ENCODE measurements at places on chromosomes 12 and 14. TPM values are rescaled to one million over a fixed set of nuclear protein-coding genes. Genes with fewer than 3 reads are reported as not detected.

Gene PTGER2
- not detected for total RNA-seq

Gene CLEC9A
- not detected for total RNA-seq

Gene TMTC1
- 71.0 TPM for total RNA-seq

Gene IQSEC3
- 2.5 TPM for total RNA-seq

DNA sequence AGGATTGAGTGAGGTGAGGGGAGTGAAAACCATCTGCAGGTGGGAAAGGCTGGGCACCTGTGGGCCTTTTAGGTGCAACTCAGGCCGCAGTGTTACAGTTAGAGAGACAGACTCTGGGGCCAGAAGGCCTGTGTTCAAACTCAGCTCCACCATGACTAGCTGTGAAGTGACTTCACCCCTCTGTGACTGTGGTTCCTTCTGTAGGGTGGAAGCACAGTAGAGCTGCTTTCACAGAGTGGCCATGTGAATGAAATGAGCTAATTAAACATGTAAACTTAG is 25.0 kb downstream of the RBM19 start:
- H3K27me3 ChIP-seq, result no peaks in the 10 kb centered on the region
- H3K27ac ChIP-seq, result no peak overlapping the region
- DNase-seq, result no peak
- H3K36me3 ChIP-seq, result peaks cover 64% of the 10 kb centered on the region
- H3K4me1 ChIP-seq, result peaks cover 11% of the 10 kb centered on the region

GRCh38 chr14:62796431-62796830 is 248.8 kb downstream of the KCNH5 start:
- no peak overlapping the region for H3K4me3 ChIP-seq
- H3K4me1 ChIP-seq, result no peaks in the 10 kb centered on the region
- H3K27ac ChIP-seq, result no peak overlapping the region

DNA sequence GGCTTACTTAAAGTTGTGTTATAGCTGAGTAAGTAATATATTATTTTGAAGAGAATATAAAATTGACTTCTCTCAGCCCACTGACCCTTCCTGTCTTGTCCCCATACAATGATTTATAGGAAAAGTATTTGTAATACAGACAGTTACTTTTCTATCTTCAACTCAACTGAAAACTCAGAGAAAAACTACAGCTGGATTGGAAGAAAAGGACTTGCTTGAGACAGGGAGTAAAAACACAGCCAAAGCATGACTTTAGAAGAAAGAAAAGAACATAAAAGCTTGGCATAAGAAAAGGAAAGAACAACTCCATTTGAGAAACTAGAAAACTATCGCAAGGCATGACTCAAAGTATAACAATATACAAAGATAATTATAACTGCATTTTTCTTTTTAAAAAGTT is 57.5 kb downstream of the MSRB3 start:
- no peak overlapping the region for H3K27ac ChIP-seq
- H3K4me3 ChIP-seq, result no peak overlapping the region
- H3K36me3 ChIP-seq, result no peaks in the 10 kb centered on the region
- H3K4me1 ChIP-seq, result no peaks in the 10 kb centered on the region

DNA sequence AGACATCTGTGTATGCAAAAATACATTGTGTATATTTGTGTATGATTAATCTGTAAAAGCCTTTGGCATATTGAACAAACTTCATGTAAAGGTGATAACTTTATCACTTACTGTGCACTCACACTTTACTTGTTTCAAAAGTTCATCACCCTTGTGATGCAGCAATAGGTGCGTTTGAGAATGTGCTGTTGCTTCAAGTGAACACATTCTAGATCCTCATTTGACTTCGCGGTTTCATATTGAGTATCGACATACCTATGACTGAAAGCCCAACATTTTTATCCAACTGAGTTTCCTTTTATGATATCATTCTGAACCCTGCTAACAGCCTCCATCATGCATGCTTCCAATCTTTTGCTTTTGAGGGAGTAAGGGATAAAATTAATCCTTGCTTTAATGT is 1086.9 kb downstream of the TMEM121 start:
- no peaks in the 10 kb centered on the region for H3K36me3 ChIP-seq
- no peak overlapping the region for H3K4me3 ChIP-seq
- H3K4me1 ChIP-seq, result no peaks in the 10 kb centered on the region

GRCh38 chr12:90593596-90594295 is 361.2 kb downstream of the CCER1 start:
- DNase-seq, result no peak
- H3K36me3 ChIP-seq, result no peaks in the 10 kb centered on the region
- H3K4me3 ChIP-seq, result no peak overlapping the region

GRCh38 chr12:109926016-109926415 is 25.9 kb downstream of the TCHP start:
- H3K4me3 ChIP-seq, result no peak overlapping the region
- no peaks in the 10 kb centered on the region for H3K4me1 ChIP-seq
- H3K36me3 ChIP-seq, result peaks cover 22% of the 10 kb centered on the region
- DNase-seq, result no peak
- H3K27ac ChIP-seq, result no peak overlapping the region

- no peaks in the 10 kb centered on the region for H3K36me3 ChIP-seq
- no peaks in the 10 kb centered on the region for H3K4me1 ChIP-seq
- H3K27me3 ChIP-seq, result no peaks in the 10 kb centered on the region
- H3K27ac ChIP-seq, result no peak overlapping the region
These were observed 176.7 kb upstream of the SEL1L start for GRCh38 chr14:81710232-81710845.

DNA sequence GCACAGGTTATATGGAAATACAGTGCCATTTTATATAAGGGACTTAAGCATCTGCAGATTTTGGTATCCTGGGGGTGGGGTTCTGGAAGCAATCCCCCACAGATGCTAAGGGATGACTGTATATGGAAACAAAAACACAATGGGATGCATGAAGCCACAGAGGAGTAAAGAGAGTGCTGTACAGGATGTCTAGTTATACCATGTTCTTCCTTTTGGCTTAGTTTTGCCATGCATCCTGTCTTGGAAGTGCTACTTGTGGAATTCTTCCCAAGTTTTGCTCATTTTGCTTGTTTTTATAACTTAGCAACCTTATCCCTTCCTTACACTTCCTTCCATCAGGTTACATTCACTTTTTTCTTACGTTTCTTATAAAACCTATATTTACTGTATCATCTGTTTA is 55.6 kb downstream of the TRMT5 start:
- H3K27me3 ChIP-seq, result no peaks in the 10 kb centered on the region
- H3K36me3 ChIP-seq, result no peaks in the 10 kb centered on the region
- no peak for DNase-seq

All from endodermal cell (in vitro differentiated cells).